ENCODE measurements at places on chromosomes 12 and 14. TPM values are rescaled to one million over a fixed set of nuclear protein-coding genes. Genes with fewer than 3 reads are reported as not detected.
A peak's percentile ranks its signal among the peaks of the same experiment; 100 is the strongest.

DNA sequence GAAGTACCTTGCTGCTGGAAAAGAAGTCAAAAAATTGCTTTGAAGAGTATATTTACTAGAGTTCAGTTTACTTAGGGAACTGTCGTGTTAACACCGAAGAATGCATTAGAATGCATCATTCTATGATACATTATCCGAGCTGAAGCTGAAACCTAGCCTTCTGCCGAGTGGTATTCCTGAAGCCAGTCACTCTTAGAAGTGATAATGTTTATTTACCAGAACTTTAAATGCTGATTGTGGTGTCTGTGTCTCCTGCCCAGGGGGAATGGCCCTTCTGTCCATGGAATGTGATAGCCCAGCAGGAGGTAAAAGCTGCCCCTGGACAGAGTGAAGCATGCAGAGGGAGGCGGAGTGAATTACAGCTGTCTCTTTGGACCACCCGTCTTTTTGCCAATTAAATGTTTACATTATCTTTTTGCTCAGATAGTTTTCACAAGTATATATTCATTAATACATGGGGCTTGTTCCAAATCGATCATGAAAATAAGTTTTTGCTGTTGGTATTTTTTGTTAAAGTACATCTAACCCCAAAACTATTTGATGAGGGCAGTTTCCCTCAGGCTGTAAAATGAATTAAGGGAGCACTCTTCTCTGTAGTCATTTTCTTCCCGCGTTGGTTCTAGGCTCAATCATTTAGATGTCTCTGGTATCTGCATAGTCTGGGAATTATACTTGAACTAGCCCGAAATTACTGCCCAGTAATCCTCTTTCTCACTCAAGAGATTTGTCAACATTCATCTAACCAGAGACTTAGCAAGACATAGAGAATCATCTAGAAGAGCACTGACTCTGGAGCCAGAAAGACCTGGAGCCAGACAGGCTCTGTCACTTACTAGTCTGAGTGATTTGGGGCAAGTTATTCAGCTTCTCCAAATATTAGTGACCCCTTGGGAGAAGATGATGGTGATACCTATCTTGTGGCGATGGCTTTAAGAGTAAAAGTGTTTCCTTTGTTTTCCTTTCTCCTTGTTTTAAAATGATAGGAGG, 147.6 kb downstream of the CRADD start:
- DNase-seq = no peak

DNA sequence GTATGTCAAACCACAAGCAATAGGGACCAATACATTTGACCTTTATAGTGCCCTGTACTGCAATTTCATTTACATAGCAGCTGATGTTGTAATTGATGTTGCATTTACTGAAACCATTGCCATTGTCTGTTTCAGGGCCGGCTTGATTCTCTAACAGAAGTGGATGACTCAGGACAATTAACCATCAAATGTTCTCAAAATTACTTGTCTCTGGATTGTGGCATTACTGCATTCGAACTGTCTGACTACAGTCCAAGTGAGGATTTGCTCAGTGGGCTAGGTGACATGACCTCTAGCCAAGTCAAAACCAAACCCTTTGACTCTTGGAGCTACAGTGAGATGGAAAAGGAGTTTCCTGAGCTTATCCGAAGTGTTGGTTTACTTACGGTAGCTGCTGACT, 216.0 kb downstream of the AKAP6 start:
- DNase-seq = no peak

- DNase-seq = no peak
Observed at GRCh38 chr12:99367181-99367580, 280.4 kb upstream of the GARIN6 start.

DNA sequence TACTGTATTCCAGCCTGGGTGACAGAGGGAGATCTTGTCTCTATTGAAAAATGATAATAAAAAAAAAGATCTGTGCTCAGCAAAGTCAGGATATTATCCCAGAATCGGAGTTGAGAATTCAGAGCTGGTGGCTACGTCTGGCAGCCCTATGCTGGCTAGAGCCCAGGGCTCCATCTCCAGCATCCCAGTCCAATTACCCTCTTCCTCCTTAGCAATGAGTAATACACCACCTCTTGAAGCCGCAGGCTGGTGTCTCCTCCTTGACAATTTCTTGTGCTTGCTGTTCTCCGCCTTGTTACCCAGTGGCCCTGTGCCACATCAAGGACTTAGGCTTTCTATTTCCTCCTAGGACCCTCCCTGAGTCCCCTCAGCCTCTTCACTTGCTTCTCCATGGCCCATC, 38.4 kb upstream of the DDX11 start:
- DNase-seq = no peak

GRCh38 chr14:102071283-102071998, 15.4 kb downstream of the HSP90AA1 start:
- no peak for DNase-seq

SMOC1 gene
- total RNA-seq = 0.90 TPM

GRCh38 chr12:75790219-75790618, 241.4 kb downstream of the PHLDA1 start:
- DNase-seq = no peak

DNA sequence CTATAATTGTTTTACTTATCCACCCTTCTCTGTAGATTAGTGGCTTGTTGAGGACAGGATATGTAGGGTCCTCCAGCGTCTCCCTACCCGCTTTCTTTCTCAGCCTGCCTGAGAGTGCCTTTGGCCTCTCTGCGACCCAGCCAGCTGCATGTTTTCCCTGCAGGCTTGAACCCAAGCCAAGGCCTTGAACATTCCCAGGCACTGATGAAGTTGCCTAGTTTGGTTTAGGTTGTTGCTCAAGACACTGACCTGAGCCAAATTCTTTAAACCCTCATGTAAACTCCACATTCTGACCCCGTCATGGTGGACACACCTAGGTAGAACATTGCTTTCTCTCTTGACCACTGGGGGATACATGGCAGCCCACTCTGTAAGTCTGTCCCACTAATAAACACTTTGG, 33.4 kb upstream of the TXNRD1 start:
- DNase-seq = no peak

- no peak for DNase-seq
Observed at GRCh38 chr12:69508621-69509020, 38.4 kb downstream of the FRS2 start.

DNA sequence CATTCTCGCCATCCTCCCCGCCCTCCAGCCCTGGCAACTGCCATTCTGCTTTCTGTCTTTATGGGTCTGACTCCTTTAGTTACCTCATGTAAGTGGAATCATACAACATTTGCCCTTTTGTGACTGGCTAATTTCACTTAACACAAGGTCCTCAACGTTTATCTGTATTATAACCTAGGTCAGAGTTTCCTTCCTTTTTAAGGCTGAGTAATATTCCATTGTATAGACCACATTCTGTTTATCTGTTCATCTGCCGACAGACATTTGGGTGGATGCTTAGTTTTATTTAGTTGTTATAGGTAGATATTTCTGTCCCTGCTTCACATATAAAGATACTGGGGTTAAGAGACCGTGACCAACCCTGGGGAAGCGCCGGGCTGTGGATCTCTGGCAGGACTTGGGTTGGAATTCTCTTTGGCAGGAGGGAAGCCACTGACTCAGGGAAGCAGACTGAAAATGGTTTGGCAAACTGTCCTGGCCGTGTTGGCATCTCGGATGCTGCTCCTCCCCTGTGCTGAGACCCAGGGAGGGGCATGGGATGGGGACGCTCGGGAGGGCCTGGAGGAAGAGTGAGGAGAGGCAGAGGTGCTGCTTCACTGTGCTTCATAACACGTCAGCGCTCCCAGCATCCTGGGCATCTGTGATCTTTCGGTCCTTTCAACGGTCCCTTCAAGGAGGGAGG, 38.9 kb downstream of the TEAD4 start:
- DNase-seq = no peak

DNA sequence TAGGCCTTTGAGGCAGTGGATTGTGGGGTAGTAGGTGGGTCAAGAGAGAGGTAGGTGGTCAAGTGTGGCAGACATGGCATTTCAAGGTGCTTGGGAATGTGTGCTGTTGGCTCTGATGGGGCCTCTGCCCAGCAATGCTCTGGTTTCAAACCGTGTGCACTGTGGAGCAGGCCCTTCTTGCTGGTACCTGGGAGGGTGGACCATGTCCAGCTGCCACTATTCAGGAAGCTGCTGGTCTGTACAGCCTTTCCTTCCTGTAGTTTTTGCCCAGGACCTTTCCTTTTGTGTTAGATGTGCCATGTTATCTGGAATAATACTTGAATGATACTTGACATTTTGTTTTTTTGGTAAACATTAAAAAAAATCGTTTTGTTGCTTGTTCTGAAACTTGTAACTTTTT, 14.8 kb downstream of the RIMKLB start:
- no peak for DNase-seq

DNA sequence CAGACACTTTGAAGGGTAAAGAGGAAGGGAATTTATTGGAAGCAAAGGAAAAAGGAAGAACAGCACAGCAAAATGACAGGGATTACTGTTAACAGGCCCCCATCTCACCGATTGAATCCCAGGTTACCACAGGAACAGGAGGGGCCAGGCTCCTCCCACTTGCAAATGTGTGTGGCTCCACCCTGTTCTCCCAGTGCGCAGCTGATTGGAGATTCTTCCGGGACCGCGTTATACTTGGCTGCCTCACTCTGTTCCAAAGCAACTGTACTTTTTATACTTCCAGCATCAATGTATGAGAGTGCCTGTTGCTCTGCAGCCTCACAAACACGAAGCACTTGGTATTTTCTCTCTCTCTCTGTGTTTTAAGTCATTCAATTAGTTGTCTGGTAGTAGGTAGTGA, 273.6 kb upstream of the MDGA2 start:
- DNase-seq = no peak

GRCh38 chr14:100031506-100032281, 33.5 kb upstream of the EVL start:
- no peak for DNase-seq

- DNase-seq = no peak
Observed at GRCh38 chr12:56687223-56688128, 608 bp downstream of the PTGES3 start.

DNA sequence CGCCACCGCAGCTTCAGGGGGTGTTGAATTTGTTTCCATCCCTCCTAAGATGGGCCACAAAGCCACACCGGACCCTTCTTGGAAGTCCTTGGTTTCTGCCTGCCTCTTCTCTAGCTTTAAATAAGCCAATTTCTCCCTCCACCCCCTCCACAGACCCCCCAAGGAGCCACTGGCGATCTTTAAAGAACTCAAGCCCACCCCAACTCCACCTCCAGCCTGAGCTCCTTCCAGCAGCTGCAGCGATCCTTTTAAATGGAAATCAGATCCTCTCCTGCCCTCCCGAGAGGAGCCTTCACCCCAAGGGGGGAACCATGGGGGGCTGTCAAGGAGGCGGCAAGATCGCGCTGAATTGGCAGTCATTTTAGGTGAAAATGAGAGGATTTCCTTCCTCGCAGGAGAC, 133.1 kb downstream of the NCOR2 start:
- no peak for DNase-seq

KRT75 gene
- not detected for total RNA-seq

C1QL4 gene
- not detected for total RNA-seq

GRCh38 chr14:70416338-70416724, 559 bp downstream of the SYNJ2BP start:
- DNase-seq = no peak

GRCh38 chr14:56844406-56845002, 34.2 kb upstream of the OTX2 start:
- DNase-seq = no peak

GRCh38 chr12:45439039-45439438, 223.1 kb downstream of the ANO6 start:
- no peak for DNase-seq

DNA sequence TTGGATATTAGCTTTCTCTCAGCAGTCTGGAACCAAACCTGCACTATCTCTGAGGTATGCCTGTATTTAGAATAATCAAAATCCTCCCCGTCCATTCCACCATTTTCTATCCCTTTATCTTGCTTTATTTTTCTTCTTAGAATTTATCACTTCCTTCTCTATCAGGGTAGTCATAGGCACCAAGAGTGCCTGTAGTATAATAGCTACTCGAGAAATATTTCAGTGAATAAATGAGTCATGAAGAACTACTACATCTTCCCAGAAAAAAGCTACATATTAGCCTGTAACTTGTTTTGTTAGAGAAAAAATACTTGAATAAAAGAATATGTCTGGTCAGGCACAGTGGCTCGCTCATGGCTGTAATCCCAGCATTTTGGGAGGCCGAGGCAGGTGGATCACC, 4.3 kb downstream of the SLC2A14 start:
- DNase-seq = no peak

DNA sequence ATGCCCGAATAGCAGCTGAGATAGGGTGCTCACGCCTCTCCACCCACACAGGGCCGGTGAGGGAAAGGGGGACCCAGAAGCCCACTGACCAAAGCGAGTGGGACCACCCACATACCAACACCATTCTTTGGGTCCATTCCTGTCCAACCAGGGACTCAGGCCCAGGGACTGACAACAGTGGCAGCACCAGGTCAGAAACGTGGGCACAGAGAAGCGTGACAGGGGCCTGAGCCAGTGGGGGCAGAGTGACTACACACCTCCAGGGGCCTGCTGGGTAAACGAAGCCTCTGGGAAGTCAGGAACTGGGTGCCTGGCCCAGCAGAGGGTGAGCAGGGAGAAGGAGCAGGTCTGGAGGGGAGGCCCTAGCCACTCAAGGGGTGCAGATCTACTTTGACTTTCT, 13.7 kb downstream of the SPRYD3 start:
- no peak for DNase-seq

- DNase-seq = no peak
Observed at GRCh38 chr12:1595026-1595561, 713 bp upstream of the FBXL14 start.

- DNase-seq = peak; percentile 58
Observed at GRCh38 chr12:121797937-121798786, 4.7 kb upstream of the RHOF start.

VCPKMT gene
- 1.9 TPM for total RNA-seq

DNA sequence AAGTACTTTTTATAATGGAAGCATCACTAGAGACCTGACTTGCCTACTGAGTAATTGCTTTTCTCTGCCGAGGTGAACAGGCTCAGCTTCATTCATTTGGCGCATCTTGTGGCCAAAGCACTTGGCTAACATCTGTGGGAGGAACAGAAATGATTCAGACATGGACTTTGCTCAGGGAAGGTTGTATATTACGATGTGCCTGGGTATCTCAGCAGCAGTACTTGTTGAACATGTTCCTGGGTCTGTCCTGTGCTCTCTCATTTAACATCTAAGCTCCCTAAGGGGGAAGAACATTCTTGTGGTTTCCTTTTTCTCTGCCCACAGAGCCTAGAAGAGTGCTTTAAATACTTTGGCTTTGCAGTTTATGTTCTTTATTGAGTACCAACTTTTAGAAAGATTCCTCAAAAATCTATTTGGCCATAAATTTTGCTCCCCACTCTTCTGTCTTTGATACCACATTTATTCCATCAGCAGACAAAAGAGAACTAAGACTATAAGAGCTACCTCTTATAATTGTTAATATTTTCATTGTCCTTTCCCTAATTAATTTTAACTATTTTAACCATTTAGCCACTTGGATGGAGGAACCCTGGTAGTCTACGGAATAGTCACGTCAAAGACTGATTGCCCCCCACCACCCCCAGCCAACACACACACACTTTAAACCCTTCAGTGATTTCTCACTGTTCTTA, 101.2 kb upstream of the EGLN3 start:
- DNase-seq = no peak

PROX2 gene
- total RNA-seq = not detected

DNA sequence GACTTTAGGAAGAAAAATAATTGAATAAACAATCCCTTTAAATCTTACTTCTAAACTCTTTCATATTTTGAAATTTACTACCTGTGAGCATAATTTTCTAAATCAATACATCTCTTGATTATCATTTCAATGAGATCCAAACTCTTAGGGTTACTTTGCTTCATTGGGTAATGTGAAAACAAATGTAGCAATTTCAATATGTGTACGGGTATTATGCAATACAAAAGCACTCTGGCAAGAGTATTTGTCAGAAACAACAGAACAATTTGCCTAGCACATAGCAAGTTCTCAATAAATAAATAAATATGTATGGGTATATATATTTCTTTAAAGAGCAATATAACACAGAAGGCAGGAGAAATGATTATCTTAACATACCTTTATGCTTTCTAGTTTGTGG, 77.1 kb downstream of the PLEKHG7 start:
- no peak for DNase-seq
